Type B pancreatic cell (in vitro differentiated cells): ENCODE measurements at places on chromosomes 1 and 21. TPM values are rescaled to one million over a fixed set of nuclear protein-coding genes. Genes with fewer than 3 reads are reported as not detected.

GRCh38 chr1:184514447-184514846 is 127.6 kb downstream of the C1orf21 start:
- peaks cover 26% of the 10 kb centered on the region for H3K36me3 ChIP-seq
- DNase-seq: no peak
- no peaks in the 10 kb centered on the region for H3K27me3 ChIP-seq
- H3K4me1 ChIP-seq: peaks cover 3% of the 10 kb centered on the region
- H3K27ac ChIP-seq: no peak overlapping the region

- H3K4me1 ChIP-seq: peaks cover 19% of the 10 kb centered on the region
- peak; percentile 80 for DNase-seq
- peak overlapping the region; percentile 88 for H3K4me3 ChIP-seq
- peaks cover 56% of the 10 kb centered on the region for H3K27me3 ChIP-seq
- peak overlapping the region; percentile 34 for H3K27ac ChIP-seq
These were observed 2.7 kb downstream of the MAN1C1 start for GRCh38 chr1:25619101-25619890.

GRCh38 chr1:45351508-45351907 is 11.3 kb upstream of the MUTYH start:
- H3K36me3 ChIP-seq: no peaks in the 10 kb centered on the region
- H3K27me3 ChIP-seq: no peaks in the 10 kb centered on the region
- no peak overlapping the region for H3K4me3 ChIP-seq

DNA sequence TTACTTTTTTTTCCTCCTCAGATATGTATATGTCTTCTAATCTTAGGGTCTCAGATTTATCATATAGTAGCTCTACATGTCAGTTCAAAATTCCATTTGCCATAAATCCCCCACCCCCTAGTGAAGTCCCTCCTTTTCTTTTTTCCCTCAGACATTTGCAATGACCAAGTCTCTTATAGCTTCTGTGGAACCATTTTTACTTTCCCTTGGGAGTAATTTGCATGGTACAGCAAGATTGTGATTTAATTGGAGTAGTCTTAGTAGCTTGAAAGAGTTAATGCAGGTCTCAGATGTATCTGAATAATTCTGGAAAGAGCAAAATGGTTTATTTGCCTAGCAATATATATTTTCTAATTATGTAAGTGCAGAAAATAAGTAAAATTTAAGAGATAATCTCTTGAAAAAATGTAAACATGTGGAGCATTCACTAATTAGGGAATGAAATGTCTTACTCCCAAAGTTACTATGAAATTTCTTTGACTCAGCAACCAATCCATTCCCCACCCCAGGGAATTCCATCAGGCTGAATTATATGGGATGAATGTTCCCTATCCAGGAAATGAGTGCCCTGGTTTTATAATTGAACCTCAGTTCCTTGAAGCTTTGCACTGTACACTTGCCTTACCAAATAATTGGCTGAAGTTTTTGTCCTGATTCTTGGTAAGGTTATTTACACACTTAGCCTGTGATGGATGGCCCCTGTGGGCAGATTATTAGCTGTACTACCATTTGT is 267.0 kb downstream of the DNM3 start:
- peaks cover 43% of the 10 kb centered on the region for H3K4me1 ChIP-seq
- H3K27me3 ChIP-seq: no peaks in the 10 kb centered on the region
- DNase-seq: no peak
- no peaks in the 10 kb centered on the region for H3K36me3 ChIP-seq
- H3K27ac ChIP-seq: no peak overlapping the region

- H3K27ac ChIP-seq: no peak overlapping the region
- no peaks in the 10 kb centered on the region for H3K27me3 ChIP-seq
- H3K4me1 ChIP-seq: peaks cover 2% of the 10 kb centered on the region
- H3K36me3 ChIP-seq: no peaks in the 10 kb centered on the region
- no peak for DNase-seq
- no peak overlapping the region for H3K4me3 ChIP-seq
These were observed 319.2 kb upstream of the RUNX1 start for GRCh38 chr21:35368326-35368725.

DNA sequence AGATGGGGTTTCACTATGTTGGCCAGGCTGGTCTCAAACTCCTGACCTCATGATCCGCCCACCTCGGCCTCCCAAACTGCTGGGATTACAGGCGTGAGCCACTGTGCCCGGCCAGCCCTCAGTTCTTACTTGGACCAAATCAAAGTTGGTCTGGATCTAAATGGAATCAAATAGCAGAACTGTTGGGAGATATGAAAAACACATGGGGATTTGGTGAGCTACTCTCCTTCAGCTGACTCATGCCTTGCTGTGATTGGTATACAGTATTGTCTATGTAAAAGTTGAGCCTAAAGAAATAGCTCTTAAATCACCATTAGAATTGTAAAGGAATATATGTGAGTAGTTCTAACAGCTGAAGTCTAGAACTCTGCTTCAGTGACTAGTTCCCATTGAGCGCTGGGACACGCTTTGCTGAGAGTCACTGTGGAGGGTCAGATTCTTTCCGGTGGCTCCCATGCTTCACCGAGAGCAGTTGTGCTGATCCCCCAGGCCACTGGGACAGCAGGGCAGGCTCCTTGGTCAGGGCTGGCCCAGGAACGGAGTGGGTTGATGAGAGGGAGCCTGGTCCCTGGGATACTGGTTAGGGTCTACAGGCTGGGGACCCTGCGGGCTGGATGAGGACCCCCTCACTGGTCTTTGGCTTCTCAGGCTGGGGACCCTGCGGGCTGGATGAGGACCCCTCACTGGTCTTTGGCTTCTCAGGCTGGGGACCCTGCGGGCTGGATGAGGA is 14.0 kb downstream of the PKNOX1 start:
- no peaks in the 10 kb centered on the region for H3K36me3 ChIP-seq
- DNase-seq: no peak
- peaks cover under 1% of the 10 kb centered on the region for H3K4me1 ChIP-seq
- H3K27me3 ChIP-seq: no peaks in the 10 kb centered on the region
- no peak overlapping the region for H3K4me3 ChIP-seq

DNA sequence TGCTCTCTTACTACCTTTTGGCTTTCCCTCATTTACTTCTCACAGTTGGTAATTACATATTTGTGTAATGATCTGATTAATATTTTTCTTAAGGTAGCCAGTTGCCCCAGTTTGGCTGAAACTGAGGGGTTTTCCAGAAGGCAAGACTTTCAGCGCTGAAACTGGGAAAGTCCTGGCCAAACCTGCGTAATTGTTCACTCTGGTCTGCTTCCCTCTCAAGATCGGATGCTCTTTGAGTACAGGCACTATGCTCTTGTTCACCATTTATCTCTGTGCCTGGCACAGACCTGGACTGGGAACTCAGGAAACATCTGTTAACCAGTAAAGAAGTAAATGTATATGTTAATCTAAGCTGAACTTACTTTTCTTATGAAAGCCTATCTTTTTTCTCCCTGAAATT is 209.6 kb upstream of the HOOK1 start:
- peak overlapping the region; percentile 57 for H3K27ac ChIP-seq
- no peak overlapping the region for H3K4me3 ChIP-seq
- peaks cover 21% of the 10 kb centered on the region for H3K36me3 ChIP-seq
- peaks cover 12% of the 10 kb centered on the region for H3K4me1 ChIP-seq
- H3K27me3 ChIP-seq: no peaks in the 10 kb centered on the region

DNA sequence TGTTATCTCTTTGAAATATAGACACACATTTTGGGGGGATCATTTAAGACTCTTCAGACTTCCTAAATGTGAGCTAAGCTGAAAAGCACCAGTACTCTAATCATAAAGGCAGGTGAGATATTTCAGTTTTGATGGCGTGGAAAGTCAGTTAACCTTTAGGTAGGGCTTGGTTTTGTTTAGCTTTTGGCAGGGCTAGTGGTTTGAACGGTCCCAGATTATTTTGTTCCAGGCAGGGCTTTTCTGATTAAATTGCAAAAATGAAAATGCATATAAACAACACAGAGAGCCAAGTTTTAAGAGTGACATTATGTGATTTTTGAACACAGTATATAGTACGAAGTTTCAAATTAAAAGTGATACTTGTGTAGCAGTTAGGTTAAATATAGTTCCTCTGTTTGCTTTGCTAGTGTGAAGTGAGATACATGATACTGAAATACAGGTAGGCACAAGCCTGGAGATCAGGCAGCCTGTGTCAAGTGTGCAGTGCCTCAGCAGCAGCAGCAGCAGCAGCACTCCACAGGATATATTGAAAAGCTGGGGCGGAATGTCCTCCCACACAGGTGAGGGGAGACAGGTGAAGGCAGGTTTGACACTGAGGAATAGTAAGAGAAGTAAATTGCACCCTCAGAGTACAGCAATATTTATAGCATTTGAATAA is 47.4 kb downstream of the CAMTA1 start:
- no peak for DNase-seq
- peaks cover 14% of the 10 kb centered on the region for H3K36me3 ChIP-seq
- H3K27me3 ChIP-seq: no peaks in the 10 kb centered on the region
- peaks cover 3% of the 10 kb centered on the region for H3K4me1 ChIP-seq
- no peak overlapping the region for H3K27ac ChIP-seq

GRCh38 chr1:1419813-1420653 is 1.0 kb downstream of the ANKRD65 start:
- no peak overlapping the region for H3K4me3 ChIP-seq
- H3K27ac ChIP-seq: no peak overlapping the region
- H3K27me3 ChIP-seq: no peaks in the 10 kb centered on the region
- no peaks in the 10 kb centered on the region for H3K36me3 ChIP-seq

- peaks cover 6% of the 10 kb centered on the region for H3K36me3 ChIP-seq
- H3K27me3 ChIP-seq: no peaks in the 10 kb centered on the region
- H3K27ac ChIP-seq: no peak overlapping the region
- H3K4me3 ChIP-seq: no peak overlapping the region
- H3K4me1 ChIP-seq: peaks cover 30% of the 10 kb centered on the region
These were observed 36.9 kb downstream of the ABCA4 start for GRCh38 chr1:94084085-94084484.

DNA sequence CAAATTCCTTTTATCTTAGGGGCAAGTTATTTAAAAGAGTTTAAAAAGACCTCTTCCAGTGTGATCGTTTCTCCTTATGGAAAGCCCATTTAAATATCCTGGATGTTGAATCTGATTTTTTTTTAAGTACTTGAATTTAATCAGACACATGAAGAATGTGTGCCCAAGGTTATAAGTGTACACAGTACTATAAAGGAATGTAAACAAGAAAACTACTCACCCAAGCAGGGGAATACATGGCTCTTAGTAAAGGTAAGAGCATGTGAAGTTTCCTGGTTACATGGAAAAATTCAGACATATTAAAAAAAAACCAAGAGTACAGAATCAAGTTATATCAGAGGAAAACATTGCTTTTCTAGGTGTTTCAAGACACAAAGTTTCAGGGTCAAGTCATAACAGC is 546.9 kb downstream of the MATN1 start:
- H3K4me1 ChIP-seq: peaks cover 12% of the 10 kb centered on the region
- no peaks in the 10 kb centered on the region for H3K36me3 ChIP-seq
- DNase-seq: no peak

DNA sequence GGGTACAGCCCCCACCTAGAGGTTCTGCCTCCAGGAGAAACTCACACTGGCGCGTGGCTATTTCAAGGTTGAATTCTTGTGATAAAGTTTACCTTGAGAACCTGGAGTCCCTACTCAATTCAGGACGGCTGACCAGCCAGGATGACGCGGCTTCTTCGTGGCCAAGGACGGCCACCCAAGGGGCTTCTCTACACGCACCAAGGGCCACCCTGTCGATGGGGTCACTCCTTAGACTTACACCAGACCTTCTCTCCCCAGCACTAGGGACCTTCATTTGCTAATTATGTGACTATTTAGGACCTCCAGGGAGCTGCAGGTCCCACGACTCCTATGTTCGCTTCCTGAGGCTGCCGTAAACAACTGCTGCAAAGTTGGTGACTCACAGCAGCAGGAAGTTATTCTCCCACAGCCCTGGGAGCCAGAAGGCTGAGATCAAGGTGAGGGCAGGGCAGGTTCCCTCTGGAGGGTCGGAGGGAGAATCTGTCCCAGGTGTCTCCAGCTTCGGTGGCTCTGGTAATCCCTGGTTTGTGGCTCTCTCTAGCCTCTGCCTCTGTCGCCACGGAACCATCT is 135.9 kb downstream of the NPHP4 start:
- peaks cover 3% of the 10 kb centered on the region for H3K27me3 ChIP-seq
- DNase-seq: no peak
- H3K4me1 ChIP-seq: peaks cover 4% of the 10 kb centered on the region
- no peak overlapping the region for H3K4me3 ChIP-seq

DNA sequence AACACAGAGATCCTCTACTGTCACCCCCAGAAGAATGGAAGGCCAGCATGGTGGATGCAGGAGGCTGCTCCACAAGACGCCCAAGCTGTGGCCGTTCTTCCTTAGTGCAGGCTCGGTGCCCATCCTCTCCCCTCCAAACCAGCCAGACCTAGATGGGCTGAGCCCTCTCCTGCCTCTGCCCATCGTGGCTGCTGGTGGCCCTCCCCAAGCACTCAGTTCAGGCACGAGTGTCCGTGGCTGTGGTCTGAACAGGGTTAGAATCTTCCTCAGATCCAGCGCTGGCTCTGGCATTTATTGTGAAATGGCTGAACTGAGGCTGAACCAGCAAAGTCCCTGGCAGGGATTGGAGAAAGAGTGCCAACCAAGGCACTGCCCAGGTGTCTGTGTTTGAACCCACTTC is 59.5 kb downstream of the TRIM11 start:
- peaks cover 12% of the 10 kb centered on the region for H3K36me3 ChIP-seq
- no peak overlapping the region for H3K27ac ChIP-seq
- H3K4me1 ChIP-seq: no peaks in the 10 kb centered on the region

GRCh38 chr1:30234091-30234490 is 489.3 kb downstream of the MATN1 start:
- peaks cover 5% of the 10 kb centered on the region for H3K4me1 ChIP-seq
- DNase-seq: no peak
- no peak overlapping the region for H3K27ac ChIP-seq

DNA sequence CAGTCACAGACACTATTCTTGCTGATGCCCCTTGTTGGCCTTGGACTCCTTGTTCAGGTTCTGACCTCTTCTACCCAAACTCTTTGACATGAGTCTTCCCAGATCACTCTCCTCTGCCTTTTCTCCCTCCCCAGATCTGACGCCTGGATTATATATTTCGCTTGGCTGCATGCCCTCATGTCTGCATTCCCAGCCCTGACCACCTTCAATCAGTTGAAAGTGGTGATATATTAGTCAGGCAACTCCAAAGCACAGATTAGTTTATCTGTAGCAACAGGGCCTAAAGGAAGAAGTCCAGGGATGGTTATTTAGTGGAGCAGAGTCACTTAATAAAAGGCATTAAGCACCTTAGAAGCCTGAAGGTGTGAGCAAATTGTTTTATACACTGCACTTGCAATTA is 110.0 kb upstream of the GUCA2B start:
- H3K4me1 ChIP-seq: no peaks in the 10 kb centered on the region
- H3K4me3 ChIP-seq: no peak overlapping the region
- no peak overlapping the region for H3K27ac ChIP-seq
- peaks cover 14% of the 10 kb centered on the region for H3K27me3 ChIP-seq
- DNase-seq: no peak

Gene PCP4L1
- 1.0 and 3.4 TPM in 2 replicates for total RNA-seq

Gene IFI16
- 10.6 and 20.9 TPM in 2 replicates for total RNA-seq

Gene TAL1
- total RNA-seq: not detected in 2 replicates

Gene ANKRD65
- 7.6 and 11.1 TPM in 2 replicates for total RNA-seq

Gene KRTAP11-1
- not detected in 2 replicates for total RNA-seq

Gene NR1I3
- not detected in 2 replicates for total RNA-seq

Gene GJA5
- 0.52 and 0.58 TPM in 2 replicates for total RNA-seq

Gene AADACL4
- total RNA-seq: not detected in 2 replicates

Gene EXO5
- 10.9 and 14.3 TPM in 2 replicates for total RNA-seq

Gene GCSAML
- not detected in 2 replicates for total RNA-seq
